ENCODE measurements at places on chromosomes 1 and 21. TPM values are rescaled to one million over a fixed set of nuclear protein-coding genes. Genes with fewer than 3 reads are reported as not detected.

The CFAP45 gene
- 1.1 TPM for total RNA-seq

- no peak for DNase-seq
Observed at GRCh38 chr1:26142159-26142558, 16.7 kb upstream of the FAM110D start.

The RSPO1 gene
- total RNA-seq = not detected

DNA sequence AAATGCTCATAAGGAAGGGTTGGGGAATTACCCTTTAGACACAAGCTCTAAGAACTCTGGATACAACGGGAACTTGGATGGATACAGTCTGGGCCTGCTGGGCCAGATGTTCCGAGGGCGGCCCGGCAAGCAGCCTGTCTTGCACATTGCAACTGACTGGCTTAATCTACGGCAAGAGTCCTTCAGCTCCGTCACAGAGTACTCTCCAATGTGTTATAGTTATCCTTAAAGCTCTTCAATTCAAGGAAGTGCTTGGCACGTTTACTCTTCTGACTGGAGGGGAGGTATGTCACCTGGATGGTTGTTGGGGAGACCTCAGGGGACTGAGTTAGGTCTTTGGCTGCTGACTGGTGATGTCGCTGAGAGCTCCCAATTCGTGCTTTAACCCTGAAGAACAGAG lies 1.1 kb upstream of the CFAP141 start:
- DNase-seq = no peak

DNA sequence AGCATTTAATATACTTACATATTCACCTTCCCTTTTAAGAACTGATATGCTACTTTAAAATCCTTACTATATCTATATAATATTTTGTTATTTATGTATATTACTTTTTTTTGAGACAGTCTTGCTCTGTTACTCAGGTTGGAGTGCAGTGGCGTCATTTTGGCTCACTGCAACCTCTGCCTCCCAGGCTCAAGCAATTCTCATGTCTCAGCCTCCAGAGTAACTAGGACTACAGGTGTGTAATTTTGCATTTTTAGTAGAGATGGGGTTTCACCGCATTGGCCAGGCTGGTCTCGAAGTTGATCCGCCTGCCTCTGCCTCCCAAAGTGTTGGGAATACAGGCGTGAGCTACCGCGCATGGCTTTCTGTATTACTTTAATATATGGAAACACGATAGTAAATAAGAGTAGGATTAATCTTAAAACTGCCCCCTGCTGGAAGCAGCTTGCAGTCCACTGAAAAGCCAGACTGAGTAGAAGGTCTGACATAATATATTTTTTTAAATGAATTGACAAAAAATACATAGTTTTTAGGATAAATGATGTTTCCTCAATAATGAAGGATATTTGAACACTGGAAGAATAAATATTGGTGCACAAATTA lies 24.4 kb downstream of the RCAN3 start:
- no peak for DNase-seq

DNA sequence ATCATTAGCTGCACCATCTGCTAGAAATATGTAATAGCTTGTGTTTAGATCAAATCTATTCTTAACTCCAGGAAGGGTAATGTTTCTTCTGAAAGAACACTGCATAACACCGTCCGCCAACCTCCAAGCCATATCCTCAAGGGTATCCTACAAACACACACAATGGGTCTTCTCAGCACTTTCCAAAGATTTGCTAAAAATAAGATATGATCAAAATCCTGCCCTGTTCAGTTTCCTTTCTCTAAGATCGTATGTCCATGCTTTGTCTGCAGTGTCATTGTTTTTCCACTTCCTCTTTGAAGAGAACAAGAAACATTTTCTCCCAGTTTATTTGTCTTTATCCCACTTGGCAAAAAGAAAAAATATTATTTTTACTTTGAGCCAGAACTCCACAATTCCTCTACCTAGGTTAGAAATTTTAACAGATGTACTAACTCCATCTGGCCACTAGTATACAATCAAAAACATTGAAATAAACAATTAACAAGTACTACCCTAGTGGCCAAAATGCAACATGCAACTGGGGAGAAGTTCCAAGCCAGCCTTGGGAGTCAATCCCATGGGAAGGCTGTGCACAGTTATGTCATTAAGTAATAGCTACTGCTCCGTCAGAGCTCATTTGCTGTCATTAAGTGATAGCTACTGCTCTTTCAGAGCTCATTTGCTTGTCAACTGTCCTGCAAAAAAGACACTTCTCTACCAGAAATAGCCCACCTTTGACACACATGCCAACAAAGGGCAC lies 37.8 kb downstream of the FRRS1 start:
- DNase-seq = peak; percentile 76

The BMP8A gene
- total RNA-seq = 0.75 TPM

The RIPPLY3 gene
- 15.6 TPM for total RNA-seq

GRCh38 chr1:210597555-210598134 lies 268.9 kb downstream of the HHAT start:
- DNase-seq = peak; percentile 68

The NR5A2 gene
- 0.61 TPM for total RNA-seq

The UQCRHL gene
- total RNA-seq = 1.9 TPM

- DNase-seq = no peak
Observed at GRCh38 chr1:242454262-242455051, 70.0 kb downstream of the PLD5 start.

DNA sequence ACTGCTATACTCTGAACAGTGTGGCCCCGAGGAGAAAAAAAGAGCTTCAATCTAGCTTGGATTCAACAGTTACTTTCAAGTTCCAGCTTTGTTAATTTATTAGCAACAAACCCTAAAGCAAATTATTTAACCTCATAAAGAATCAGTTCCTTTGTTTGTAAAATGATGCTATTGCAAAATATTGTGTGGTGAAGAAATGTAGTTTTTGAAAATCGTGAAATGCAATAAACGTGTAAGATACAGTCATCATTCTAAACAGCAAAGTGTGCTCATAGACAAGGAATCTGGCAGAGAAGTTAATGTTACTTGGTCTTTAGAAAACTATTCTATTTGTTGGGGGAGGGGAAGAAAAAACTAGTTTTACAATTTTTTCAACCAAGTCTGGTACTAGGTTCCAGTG lies 297.6 kb upstream of the ADGRL4 start:
- no peak for DNase-seq

The PRRC2C gene
- 216 TPM for total RNA-seq

The GBP3 gene
- not detected for total RNA-seq

DNA sequence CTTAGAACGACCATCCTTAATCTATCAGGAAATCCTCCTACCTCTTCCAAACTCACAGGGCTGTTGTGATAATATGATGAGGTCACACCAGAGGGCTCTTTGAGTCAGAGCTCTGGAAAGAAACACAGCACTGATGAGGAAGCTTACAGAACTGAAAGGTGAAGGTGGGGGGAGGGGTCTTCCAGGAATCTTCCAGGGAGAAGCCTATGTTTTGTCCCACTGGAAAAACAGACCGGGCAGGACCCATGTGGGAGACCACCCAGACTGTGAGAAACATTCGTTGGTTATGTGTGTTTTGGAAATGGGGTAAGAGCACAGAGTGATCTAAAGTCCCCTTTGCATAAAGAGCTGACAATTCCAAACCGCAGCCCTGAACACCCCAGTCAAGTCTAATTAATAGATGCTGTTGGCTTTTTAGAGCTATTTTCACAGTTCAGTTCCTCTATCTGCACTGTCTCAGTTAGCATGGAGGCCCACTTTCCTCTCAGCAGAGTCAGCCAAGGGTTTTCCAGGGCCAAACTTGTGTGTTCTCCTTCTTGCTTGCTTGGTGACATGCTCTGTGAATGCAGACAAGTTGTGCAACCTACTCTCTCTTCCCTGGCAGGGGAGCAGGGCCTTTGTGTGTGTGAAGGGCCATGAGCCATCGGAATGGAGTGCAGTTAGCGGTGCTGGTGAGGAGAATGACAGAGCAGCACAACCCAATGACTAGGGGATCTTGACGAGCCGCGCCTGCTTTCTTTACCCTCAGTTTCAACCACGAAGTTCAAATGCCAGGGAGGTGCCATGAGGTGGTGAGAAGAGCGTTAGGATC lies 12.3 kb downstream of the PHLDA3 start:
- DNase-seq = peak; percentile 70

DNA sequence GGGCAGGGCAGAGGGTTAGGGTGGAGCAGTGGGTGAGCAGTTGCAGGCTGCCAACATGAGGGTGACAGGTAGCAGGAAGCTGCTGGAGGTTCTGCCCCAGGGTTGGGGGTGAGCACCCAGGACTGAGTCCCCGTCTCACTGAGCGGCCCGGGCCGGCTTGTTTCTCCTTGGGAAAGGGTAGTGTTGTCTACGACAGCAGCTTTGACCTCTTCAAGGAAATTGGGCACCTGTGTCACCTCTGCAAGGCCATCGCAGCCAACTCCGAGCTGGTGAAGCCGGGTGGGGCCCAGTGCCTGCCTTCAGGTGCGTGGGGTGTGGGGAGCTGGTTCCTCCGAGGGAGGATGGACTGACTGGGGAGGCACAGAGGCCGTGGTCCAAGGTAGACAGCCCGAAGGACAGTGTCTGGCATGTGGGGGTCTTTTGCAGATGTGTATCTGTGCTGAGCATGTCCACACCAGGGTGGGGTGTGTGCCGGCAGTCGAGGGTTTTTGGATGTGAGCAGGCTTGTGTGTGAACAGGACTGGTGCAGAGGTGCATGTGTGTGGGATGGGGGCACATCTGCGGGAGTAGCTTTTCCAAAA lies 51.9 kb downstream of the DISP3 start:
- DNase-seq = no peak

DNA sequence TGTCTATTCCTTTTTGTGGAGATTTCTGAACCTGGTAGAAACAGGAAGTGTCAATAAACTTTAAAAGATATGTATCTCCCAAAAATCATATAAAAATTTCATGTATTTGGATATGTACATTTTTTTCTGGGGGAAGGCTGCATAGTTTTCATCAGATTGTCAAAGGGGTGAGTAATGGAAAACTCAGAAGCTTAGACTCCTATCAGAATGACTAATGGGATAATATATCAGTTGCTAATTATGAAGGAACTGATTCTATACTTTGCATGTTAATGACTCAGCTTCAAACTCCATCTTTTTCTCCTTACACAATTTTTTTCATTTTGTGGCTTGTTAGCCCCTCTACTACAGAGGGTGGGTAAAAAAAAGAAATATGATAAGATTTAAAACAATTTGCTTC lies 55.9 kb downstream of the GON4L start:
- no peak for DNase-seq

DNA sequence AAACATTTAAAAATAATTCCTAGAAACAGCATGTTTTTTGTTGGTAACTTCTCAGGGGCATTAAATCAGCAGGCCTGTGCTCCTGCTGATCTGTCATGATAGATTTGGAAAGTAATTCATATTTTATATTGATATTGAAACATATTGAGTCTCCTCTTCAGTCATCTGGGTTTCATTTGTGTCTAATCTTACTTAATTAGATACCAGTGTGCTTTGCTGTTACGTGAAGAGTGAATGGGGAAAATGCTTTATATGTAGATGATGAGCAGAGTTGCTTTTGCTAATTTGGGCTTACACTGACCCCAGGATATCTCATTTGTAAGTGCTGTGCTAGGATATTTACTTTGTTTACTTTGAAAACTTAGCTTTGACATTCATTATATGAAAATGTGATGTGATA lies 45.9 kb downstream of the CHRM3 start:
- DNase-seq = no peak

Data from endodermal cell (in vitro differentiated cells).